ENCODE measurements at places on chromosomes 11 and 22.

- no peak for ATAC-seq
These were observed 377.2 kb downstream of the BRD1 start for GRCh38 chr22:49450498-49450897.

- ATAC-seq: peak; percentile 63
These were observed 576 bp downstream of the TMEM258 start for GRCh38 chr11:61791737-61792309.

- no peak for ATAC-seq
These were observed 262.2 kb upstream of the UBASH3B start for GRCh38 chr11:122393209-122393860.

DNA sequence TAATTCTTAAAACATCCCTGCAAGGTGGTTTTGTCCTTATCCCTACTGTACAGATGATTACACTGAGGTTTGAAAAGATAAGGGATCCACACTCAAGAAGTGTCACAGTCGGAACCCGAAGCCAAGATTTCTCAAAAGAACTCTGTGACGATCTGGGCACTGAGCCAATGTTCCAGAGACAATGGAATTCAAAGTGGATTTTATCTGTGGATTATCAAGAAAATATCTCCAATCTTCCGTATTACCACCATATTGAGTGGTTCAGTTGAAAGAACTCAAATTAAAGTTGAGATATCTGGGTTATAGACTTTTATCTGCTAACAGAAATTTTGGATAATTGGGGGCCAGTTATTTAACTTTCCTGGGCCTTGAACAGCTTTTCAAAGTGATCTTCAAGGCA is 100.0 kb upstream of the GRAMD1B start:
- ATAC-seq: no peak

- ATAC-seq: no peak
These were observed 3.3 kb downstream of the TMEM121B start for GRCh38 chr22:17117890-17118289.

- no peak for ATAC-seq
These were observed 4.6 kb downstream of the MYH9 start for GRCh38 chr22:36383110-36383581.

- ATAC-seq: no peak
These were observed 211.1 kb upstream of the CADM1 start for GRCh38 chr11:115715251-115715770.

DNA sequence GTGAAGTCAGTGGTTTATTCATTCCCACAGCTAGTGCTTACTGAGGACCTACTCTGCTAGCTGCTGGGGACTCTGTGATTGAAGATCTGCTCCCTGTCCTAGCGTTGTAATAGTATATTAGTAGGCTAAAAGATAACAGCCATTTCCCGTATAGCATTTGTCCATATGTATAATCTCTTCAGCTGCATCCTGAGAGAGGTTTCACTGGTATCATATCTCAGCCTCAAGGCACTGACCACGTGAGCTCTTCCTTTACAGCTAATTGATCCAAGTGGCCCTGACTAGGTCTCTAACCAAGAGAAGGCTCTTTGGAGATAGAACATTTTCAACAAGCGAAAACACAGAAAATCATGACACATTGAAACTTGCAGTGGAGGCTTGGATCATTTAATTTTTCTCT is 110.2 kb downstream of the APIP start:
- ATAC-seq: no peak

DNA sequence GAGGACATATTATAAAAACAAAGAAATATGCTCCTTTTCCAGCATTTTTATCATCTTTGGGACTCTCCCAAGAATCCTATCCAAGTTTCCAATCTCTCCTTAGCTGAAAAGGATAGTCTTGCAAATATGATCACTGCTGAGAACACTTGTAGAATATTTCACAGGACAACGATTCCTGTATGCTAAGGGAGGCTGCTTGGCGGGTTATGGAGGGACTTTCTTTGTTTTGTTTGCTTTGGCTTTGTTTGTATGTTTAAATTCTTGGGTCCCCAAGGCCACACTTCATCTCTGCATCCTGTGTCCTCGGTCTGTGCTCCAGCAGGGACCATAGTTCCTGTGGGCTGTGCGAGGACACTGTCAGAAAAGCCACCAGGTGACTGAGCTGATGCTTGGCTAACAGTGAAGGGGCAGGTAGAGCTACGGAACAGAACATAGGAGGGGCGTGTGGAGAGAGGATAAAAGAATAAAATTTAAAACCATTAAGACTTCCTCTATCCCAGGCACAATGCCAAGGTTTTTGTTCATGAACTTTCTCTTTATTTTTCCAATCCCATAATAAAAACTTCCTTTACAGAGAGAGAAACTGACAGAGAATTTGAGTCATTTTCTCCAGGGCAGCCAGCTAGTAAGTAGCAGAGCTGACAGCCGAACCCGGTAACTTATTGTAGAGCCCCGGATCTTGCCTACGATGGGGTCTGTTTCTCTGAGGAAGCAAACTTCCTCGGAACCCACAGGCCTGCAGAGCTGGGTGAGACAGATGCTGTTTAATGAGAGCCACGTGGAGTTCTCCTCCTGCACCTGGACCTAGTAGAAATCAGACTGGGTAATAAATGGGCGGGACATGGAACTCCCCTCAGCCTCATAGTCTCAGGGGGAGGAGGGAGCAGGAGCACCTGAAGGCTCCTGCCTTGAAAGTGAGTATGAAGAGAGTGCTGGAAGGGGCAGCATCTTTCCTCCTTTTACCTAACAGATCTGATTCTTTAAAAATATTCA is at the start of gene IZUMO1R:
Gene IZUMO1R, plus strand, starts transcription at position 615 of the 993 bp plus-strand sequence. CDS start 1,057 bp downstream, outside the sequence.
- ATAC-seq: no peak

DNA sequence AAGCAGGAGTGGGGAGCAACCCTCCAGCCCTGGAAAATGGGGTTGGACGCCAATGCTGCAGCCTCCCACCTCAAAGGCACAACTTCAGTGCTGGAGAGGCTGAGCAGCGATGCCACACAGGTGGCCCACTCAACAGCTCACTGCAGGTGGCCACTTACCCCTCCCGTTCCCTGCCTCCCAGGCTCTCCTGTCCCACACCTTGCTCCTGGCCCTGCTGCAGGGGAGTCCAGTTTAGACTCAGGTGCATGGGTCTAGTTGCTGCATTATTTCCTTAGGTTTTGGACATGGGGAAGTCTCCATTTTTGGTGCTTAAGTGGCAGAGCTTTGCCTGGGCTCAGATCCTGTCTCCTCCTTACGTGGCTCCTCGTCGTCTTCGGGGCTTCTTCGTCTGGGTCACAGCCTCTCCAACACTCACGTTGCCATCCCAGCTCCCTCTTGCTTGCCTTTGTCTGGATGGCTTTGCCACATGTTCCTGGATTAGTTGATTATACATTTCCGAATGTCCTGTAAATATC is 898.3 kb downstream of the BRD1 start:
- no peak for ATAC-seq

- ATAC-seq: no peak
These were observed 55.7 kb upstream of the PICALM start for GRCh38 chr11:86124251-86125233.

- ATAC-seq: no peak
These were observed 44.2 kb downstream of the SYTL2 start for GRCh38 chr11:85766721-85767161.

DNA sequence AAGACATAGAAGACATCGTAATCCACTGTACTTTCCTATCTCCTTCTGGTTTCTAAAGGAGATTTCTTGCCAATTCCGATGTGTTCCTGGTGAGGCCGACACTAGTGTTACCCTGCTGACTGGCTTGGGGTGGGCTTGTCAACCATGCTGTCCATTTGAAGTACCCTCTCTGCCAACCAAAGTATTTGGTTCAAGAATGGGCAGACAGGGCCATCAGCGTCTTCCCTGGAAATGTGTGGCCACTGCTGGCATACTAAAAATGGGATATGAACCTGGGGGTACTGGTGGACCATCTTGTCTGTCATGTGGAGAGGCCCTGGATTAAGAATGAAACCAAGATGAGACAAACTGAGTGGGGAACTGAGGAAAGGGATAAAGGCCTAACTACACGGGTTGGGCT is 1.8 kb upstream of the VSTM5 start:
- no peak for ATAC-seq

DNA sequence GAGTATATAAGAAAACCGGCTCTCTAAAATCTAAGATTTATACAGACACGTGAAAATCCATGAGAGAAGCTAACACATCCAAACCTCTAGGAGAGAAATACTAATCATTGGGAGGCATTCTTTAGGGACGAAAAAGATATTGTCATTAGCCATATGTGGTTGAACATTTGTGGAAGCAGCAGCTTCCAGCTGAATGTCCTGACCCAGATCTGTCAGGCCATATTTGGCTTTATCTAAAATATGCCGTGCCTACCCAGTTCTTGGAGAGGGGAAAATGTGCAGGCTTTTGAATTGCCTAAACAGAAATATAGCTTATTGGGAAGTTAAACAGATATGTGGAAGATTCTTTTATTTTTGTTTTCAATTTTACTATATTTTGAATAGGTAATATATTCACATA is 6.4 kb downstream of the CCDC89 start:
- ATAC-seq: no peak

GRCh38 chr11:110435780-110436717 is 6.3 kb downstream of the FDX1 start:
- peak; percentile 48 for ATAC-seq

GRCh38 chr11:98545544-98546175 is 475.1 kb upstream of the CNTN5 start:
- no peak for ATAC-seq

DNA sequence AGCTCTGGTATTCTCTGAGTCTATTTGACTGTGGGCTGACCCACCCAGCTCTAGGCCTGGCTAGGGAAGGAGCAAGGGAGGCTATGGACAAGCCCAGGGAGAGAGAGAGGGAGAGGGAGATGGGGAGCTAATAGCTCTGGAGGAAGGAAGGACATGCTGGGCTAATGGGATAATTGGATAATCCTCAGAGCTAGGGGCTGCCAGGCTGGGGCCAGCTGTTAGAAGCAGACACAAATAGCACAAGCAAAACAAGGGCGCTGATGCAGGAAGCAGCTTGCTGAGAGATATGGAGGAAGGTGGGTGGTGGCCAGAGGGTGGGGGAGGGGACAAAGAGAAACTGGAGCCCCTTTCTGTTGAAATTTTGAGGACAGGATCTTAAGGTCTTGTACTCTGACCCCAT is 23.2 kb downstream of the ADORA2A start:
- no peak for ATAC-seq

GRCh38 chr22:45284705-45285262 is at the start of gene UPK3A:
Gene UPK3A, plus strand, starts transcription at chr22:45284949. Its CDS starts 65 bp downstream, at chr22:45285014.
- ATAC-seq: peak; percentile 93

GRCh38 chr11:127458561-127458960 is 458.0 kb upstream of the KIRREL3 start:
- ATAC-seq: no peak

DNA sequence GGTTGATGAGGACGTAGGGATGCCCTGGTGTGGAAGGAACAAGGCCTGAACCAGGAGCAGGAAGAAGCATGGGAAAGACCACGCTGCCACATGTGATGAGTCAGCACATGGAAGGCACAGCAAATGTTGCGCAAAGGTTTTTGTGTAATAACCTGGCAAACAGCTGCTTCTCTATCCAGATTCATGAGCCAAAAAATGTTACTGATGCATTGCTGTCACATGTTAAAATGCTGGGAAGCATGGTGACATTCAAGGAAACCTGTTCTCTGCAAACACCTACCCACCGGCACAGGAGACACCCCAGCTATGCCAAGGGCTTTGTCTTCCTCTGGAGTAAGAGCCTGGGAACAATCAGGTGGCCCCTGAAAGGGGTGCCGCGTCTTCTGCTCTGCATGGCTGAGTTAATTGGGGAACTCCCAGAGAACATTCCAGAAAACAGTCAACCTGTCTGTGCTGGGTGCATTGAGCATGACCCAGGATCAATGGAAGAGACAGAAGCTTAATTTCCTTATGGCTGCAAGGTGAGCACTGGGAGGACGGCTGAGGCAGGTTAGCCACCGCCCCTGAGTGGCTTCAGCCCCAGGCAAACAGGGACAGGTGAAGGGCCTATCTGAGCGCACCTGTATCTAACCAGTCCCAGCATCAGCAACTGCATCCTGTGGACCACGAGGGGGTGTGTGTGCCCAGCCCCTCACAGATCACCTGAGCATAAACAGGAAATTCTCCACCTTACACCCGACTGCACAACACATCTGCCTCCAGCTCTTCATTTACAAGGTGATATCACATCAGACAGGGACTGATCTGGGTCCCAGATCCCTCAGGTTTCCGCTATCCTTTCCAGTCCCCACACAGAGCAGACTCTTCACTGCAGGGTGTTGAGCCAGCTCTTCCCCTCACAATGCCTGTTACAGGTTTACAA is 108.4 kb downstream of the GGTLC2 start:
- no peak for ATAC-seq

GRCh38 chr11:56522008-56522407 is 21.0 kb downstream of the OR5M11 start:
- no peak for ATAC-seq

GRCh38 chr11:15883455-15883920 is 472.9 kb downstream of the SOX6 start:
- peak; percentile 39 for ATAC-seq

- ATAC-seq: no peak
These were observed 18.8 kb downstream of the RRP7A start for GRCh38 chr22:42500836-42501179.

GRCh38 chr22:45971408-45972028 is 5.4 kb downstream of the WNT7B start:
- peak; percentile 12 for ATAC-seq

DNA sequence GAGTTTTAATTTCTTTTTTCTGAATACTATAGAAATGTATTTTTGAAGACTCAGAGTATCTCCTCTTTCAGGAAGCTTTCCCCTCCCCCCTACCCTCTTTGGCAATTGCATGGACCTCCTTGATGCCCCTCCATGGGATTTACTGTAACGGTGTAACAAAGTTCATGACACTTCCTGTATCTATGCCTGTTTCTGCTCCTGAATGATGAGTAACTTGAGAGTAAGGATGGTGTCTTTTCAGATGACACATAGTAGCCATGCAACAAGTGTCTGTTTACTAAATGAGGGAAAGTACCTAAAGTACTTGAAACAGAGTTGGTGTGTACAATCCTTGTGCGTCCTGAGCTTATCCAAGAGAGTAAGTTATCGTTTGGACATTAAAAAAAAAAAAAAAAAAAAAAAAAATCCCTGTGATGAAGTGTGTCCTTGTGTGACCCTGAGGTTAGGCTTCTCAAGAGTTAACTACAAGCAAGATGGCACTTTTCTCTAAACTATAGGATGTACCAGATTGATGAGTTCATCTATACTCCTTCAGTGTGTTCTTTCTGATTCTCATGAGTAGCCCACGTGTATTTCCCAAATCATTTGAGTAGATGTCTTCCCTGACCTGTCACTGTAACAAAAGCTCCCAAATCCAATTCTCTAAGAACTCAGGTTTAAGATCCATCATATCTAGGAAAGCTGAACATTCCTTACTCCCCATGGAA is 7.4 kb downstream of the ETS1 start:
- no peak for ATAC-seq

GRCh38 chr11:122137078-122137793 is 21.2 kb upstream of the BLID start:
- no peak for ATAC-seq

GRCh38 chr11:117940736-117941135 is 11.5 kb upstream of the TMPRSS13 start:
- no peak for ATAC-seq
